ENCODE measurements at places on chromosomes 11 and 22.

DNA sequence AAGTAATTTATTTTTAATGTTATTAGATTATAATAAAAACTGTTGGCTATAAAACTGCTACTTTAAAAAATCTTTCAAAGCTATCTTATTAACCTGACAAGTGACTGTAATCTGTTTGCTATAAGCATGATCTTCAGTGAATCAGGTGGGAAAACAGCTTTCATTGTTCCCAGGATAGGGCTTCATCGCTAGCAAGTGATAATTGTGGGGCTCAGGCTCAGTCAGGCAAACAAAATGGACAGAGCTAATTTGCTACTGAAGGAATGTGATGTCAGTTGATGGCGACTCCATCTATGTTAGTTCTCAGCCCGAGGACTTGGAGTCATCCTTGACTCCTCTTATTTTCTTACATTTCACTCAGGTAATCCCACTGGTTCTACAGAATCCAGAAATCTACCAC lies 125.0 kb downstream of the RASSF10 start:
- no peak for DNase-seq

DNA sequence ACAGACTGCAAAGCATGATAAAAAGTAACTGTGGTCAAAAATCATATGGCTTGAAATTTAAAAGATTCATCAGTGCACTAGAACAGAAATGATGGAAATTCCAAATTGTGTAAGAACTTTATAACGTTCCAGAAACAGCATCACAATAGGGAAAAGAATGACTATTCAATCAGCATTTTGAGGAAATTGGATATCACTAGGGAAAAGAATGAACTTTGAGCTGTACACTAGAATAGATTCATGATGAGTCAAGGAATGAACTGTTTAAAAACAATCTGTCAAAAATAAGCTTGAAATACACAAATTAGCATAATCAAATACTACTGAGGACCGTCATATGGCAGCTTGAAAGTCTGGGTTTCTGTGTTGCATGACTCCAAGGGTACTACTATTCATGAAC lies 20.5 kb upstream of the HEPHL1 start:
- DNase-seq = no peak

- no peak for DNase-seq
Observed at GRCh38 chr22:48795664-48796063, 1032.0 kb downstream of the BRD1 start.

DNA sequence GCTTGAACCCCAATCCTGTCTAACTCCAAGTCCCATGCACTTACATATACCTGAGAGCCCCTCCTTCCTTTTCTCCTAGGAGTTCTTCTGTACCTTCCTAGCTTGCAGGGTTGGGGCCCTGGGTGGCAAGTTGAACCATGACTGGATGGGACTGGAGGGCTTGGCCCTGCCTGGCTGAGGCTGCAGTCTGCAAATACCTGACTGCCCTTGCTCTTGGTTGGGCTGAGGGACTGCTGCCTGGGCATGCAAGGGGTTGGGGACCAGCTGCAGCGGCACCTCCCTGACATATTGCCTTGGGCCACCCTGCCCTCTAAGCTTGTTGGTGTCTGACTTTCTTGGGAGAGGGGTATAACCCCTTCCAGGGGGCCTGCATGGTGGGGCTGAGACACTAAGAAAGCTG lies 9.8 kb upstream of the SLC39A13 start:
- DNase-seq = no peak

DNA sequence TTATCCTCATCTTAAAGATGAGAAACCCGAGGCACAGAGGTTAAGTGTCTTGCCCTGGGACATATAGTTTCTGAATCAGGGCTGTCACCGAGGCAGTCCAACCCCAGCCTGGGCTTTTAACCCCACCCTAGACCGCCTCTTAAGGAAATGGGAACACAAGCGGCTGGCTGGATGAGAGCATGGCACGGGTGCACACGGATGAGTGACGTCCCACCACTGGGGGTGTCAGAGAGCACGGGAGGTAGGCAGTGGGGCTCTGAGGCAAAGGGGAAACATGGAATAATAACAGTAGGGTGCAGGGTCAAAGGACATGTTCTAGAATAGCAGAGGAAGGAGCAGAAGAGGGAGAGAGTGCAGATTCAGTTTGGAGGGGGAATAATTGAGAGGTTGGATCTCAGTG lies 22.3 kb downstream of the PPFIBP2 start:
- DNase-seq = no peak

- no peak for DNase-seq
Observed at GRCh38 chr11:77442394-77443053, 31.4 kb downstream of the PAK1 start.

- no peak for DNase-seq
Observed at GRCh38 chr11:24934733-24935439, 438.0 kb downstream of the LUZP2 start.

DNA sequence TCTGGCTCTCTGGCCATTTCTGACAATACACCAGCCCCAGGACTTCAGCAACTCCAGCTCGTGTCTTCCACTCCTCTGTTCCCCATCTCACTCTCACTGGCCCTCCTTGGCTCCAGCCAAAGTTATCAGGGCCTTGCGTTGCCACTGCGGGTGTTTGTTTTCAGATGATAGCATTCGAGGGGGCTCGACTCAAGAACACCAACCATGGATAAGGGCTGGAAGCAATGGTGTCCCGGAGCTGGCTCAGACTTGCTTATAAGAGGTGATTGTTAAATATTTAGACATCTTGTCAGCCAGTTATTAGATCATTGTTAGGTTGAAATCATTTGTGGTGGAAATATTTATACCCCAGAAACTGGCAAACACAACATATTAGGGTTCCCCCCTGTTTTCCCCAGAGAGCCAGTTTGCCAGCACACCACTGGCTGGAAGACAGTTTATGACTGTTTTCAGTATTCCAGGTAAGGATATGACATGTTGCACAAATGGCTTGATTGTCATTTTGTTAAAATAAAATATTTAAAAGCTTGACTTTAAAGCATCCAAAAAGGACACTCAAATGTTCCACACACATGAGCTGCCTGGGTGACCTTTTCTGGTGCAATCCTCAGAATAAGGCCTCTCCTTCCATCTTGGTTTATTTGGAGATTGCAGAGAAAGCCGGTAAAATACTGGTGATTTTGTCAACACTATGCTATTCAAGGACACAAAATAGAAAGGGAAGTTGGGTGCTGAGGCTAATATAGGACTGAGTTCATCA lies 98.3 kb downstream of the FBXO7 start:
- no peak for DNase-seq

DNA sequence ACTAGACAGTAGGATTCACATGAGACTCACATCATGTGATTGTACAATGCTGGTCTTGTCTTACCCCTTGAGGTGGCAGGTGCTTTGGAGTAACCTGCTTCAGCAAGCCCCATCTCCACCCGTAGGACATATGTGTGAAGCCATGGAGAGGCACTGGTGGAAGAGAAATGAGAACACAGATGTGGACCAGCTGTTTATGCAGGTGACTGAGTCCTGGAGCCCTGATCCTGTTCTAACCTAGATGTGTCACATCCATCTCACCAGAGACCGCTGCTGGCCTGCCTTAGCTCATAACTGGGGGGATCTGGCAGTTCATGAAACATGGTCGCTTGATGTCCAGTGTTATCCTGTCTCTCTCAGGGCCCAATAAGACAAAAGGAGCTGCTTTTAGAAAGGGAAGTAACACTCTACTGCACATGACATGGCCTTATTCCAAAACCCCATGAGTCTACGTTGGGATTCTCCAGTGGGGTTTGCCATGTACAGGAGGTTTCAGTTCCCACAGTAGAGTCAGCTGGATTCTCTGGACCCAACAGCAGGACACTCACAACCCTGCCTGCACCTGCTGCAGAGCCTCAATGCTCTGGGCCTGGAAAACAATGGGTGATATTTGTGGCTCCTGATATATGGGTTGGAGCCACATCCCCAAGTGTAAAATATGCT lies 62.0 kb downstream of the GGTLC2 start:
- DNase-seq = no peak

- DNase-seq = no peak
Observed at GRCh38 chr11:116701297-116701801, 71.4 kb downstream of the BUD13 start.

- DNase-seq = no peak
Observed at GRCh38 chr11:31397239-31397834, 27.7 kb downstream of the DNAJC24 start.

DNA sequence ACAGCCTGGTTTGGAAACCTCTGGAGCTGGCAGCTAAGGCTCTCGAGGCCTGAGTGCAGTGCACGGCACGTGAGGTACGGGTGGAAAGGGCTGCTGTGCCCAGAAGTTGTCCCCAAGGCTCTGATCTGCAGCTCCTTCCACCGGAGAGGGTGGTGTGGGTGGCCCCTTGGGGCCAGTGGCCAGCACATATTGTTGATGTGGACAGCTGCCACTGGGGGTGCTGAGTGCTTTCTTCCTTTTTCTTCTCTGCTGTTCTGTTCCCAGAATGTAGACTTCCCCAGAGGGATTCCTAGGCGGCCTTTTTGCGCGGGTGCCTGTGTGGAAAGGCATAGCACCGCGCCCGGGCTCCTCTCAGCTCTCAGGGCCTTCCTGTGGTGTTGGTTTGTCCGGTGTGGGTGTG lies 1476.5 kb downstream of the TBC1D22A start:
- DNase-seq = no peak

DNA sequence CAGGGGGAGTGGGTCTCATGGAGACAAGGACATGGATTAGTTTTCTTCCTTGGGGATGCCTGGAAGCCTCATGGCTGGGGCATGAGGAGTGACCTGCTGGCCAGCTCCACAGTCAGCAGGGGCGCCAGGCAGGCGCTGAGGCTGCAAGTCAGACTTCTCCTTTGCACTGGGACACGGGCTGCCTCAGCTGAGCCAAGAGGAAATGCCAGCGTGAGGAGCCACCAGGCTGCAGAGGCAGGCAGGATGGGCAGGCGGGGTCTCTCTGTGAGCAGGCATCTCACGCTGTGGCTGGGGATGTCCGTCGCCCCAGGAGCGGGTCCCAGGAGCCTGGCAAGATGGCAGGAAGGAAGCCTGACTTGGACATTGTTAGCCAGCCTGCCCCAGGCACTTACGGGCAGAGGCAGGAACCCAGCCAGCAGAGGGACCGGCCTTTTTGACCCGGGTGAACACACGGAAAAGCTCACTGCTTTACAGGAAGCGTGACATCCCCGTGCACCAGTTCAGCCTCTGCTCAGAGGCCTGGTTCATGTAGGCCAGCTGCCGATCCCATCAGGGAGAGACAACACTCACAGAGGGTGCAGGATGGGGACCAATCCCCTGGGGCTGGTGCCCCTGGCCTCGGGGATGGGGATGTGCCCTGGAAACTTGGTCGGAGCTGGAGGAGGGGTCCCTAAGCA lies 10.2 kb downstream of the GNB1L start:
- no peak for DNase-seq

- no peak for DNase-seq
Observed at GRCh38 chr22:46735747-46736608, 2.1 kb downstream of the CERK start.

GRCh38 chr11:12677131-12677530 lies 2.9 kb downstream of the TEAD1 start:
- no peak for DNase-seq

DNA sequence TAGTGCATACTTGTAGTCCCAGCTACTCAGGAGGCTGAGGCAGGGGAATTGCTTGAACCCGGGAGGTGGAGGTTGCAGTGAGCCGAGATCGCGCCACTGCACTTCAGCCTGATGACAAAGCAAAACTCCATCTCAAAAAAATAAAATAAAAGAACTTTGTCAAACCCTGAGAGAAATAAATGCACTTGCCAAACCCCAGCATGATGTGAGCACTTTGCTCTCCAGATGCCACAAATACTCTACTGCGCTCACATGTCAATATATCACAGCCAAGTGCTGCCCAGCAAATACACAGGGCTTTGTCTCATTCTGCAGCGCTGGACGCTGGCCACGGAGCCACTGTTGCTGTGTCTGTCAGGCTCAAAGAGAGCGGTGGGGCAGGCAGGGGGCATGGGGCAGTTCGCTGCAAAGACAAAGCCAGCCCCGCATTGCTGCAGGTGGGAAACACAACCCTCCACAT lies 45.1 kb downstream of the AHNAK start:
- DNase-seq = no peak

- no peak for DNase-seq
Observed at GRCh38 chr11:72732329-72732728, 19.9 kb downstream of the ARAP1 start.

GRCh38 chr22:46996595-46997310 lies 234.3 kb downstream of the TBC1D22A start:
- no peak for DNase-seq

DNA sequence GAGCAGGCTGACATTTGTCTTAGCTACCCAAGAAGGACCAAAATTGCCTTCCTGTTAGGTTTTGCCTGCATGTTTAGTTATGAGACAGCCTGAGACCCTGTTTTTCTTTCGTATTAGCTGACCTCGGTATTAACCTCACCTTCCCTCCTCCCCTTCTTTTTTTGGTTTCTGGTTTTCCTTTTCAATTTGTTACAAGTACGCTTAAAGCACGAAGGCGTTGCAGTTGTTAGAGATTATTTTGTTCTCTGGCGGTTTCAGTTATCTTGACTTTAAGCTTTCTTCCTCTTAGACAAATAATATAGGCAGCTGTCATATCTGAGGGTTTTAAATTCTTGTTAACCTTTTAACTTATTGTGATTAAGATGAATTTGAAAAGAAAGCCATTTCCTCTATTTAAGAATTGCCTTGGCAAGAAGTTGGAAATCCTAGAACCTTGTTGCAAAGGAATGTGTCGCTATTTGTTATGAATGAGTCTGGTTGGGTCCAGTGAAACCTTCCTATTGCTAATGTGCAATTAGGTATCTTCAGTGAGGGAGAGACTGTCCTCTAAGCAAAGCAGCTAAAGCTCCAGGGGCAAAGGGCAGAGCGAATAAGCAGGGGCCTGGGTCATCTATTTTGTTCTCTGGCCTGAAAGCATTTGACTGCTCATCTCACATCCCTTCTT lies 45.7 kb downstream of the PACS1 start:
- no peak for DNase-seq

- no peak for DNase-seq
Observed at GRCh38 chr22:48559647-48560388, 1267.9 kb downstream of the BRD1 start.

DNA sequence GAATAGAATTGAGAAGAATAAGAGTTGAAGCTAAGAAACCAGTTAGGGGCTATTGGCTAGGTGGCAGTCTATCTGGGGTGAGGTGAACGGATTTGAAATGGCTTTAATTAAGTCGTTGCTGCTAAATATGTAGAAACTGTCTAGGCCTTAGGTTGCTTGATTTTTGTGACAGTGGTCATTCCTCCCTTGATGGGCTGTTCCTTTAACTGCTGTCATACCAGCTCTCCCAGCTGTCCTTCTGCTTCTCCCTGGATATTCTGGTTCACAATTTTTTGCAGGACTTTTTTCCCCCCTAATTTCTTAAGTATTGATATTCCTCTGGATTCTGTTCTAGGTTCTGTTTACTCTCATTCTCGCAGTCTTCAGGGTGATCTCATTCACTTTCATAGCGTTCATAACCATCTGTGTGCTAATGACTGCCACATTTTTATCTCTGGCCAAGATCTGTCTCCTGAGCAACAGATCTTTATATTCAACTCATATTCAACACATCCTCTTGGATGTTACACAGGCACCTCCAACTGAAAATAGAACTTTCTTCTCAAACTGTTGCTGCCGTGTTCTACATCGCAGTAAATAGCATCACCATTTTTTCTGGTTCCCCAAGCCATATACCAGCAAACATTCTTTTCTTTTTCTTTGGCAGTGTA lies 134.1 kb downstream of the UVRAG start:
- no peak for DNase-seq
